Inflammatory macrophage (primary cell): ENCODE measurements at places on chromosomes 7 and 10.

DNA sequence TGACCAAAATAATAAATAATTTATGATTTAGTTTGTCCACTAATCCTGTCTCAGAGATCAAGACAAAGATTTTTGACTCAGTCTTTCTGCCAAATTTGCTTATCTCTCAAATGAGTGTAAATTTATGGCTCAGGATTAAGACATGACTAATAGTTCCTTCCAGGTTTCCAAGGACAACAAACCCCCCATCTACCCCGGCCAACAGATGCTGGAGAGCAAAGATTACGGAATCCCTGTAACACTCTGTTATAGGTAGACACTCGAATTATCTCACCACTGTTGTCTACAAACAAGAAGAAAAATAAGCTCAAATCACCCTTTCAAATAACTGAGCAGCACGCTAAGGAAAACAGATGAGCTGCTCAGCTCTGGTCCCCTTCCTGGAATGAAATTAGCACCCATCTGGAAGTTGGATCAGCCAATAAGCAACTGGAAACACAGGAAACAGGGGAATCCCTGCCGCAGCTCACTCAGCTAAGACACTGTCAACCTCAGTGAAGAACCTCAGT, 56.8 kb upstream of the SVIL start:
- DNase-seq = no peak

GRCh38 chr10:8910314-8910713, 855.8 kb downstream of the GATA3 start:
- no peak for DNase-seq

- DNase-seq = no peak
Observed at GRCh38 chr7:119228482-119228881, 1004.0 kb downstream of the ANKRD7 start.

GRCh38 chr10:1123198-1123597, 67.0 kb downstream of the WDR37 start:
- DNase-seq = peak; percentile 19

- DNase-seq = peak; percentile 14
Observed at GRCh38 chr7:102891693-102892261, 21.0 kb upstream of the LRRC17 start.

GRCh38 chr10:112793202-112793921, 156.7 kb upstream of the TCF7L2 start:
- DNase-seq = no peak

- DNase-seq = no peak
Observed at GRCh38 chr7:34759477-34760125, 101.6 kb downstream of the NPSR1 start.

- DNase-seq = peak; percentile 18
Observed at GRCh38 chr7:2644562-2645273, 12.9 kb downstream of the TTYH3 start.

GRCh38 chr10:79984851-79985250, 35.9 kb upstream of the SFTPD start:
- DNase-seq = no peak
